ENCODE measurements at places on chromosomes 13 and 19.

DNA sequence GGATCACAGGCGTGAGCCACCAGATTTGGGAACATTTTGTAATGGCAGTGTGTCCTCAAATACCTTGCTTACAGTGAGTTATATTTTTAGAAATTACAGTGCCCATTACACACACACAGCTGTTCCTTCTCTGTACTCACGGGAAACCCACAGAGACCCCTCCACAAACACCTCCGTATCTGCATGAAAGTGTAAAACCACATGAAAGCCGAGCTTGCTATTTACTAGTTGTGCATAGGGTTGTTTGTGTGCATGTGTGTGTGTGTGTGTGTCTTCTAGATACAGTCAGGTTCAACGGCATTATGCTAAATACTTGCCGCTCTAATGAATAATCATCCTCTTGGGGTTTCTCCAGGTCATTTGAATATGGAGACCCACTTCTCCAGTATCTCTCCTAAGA, 22.3 kb upstream of the LILRA2 start:
- H3K27me3 ChIP-seq = peaks cover 28% of the 10 kb centered on the region
- no peaks in the 10 kb centered on the region for H3K36me3 ChIP-seq
- DNase-seq = no peak
- no peaks in the 10 kb centered on the region for H3K4me1 ChIP-seq
- no peak overlapping the region for H3K27ac ChIP-seq

GRCh38 chr19:49515767-49516166, 3.3 kb downstream of the FCGRT start:
- peak; percentile 82 for DNase-seq
- H3K4me1 ChIP-seq = peaks cover 40% of the 10 kb centered on the region
- peak overlapping the region; percentile 68 for H3K27ac ChIP-seq
- H3K36me3 ChIP-seq = peaks cover 20% of the 10 kb centered on the region
- H3K27me3 ChIP-seq = no peaks in the 10 kb centered on the region

- no peaks in the 10 kb centered on the region for H3K4me1 ChIP-seq
- DNase-seq = no peak
- H3K27ac ChIP-seq = no peak overlapping the region
- H3K36me3 ChIP-seq = no peaks in the 10 kb centered on the region
These were observed 44.8 kb upstream of the FLT1 start for GRCh38 chr13:28539625-28540286.

DNA sequence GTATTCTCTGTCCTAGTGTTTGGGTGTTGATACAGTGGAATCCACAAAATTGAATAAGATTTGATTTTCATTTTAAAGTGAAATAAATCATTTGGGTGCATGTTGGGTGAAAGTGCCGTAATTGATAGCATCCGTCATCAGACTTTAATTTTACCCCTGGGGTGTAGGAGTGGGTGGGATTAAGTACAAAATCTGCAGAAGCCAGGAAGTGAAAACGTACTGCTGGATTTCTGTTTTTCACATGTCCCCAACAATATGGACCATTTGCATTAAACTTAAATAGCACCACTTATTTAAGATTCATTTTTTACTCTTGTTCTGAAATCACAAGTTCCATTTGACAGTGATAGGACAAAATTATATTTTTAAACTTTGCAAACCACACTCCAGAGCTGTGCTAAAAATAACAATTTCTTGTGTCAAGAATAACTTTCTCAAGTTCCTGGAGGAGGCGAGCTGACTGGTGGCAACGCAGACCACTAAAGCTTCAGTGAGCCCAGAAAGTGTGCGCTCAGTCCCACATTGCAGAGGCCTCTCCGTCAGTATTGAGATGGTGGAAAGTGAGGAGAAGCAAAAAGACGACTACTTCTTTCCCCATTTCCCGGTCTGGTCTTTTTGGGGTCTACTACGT, 71.3 kb downstream of the ARHGEF7 start:
- H3K4me3 ChIP-seq = no peak overlapping the region
- H3K4me1 ChIP-seq = peaks cover 40% of the 10 kb centered on the region
- no peak overlapping the region for H3K27ac ChIP-seq

GRCh38 chr13:49113526-49114286, 106.4 kb upstream of the MLNR start:
- H3K27ac ChIP-seq = no peak overlapping the region
- peaks cover 39% of the 10 kb centered on the region for H3K4me1 ChIP-seq
- no peak for DNase-seq
- H3K36me3 ChIP-seq = peaks cover 40% of the 10 kb centered on the region

- no peak for DNase-seq
- H3K4me3 ChIP-seq = no peak overlapping the region
- no peak overlapping the region for H3K27ac ChIP-seq
- no peaks in the 10 kb centered on the region for H3K36me3 ChIP-seq
- no peaks in the 10 kb centered on the region for H3K4me1 ChIP-seq
These were observed 157.9 kb downstream of the PTPRS start for GRCh38 chr19:5182751-5183150.

DNA sequence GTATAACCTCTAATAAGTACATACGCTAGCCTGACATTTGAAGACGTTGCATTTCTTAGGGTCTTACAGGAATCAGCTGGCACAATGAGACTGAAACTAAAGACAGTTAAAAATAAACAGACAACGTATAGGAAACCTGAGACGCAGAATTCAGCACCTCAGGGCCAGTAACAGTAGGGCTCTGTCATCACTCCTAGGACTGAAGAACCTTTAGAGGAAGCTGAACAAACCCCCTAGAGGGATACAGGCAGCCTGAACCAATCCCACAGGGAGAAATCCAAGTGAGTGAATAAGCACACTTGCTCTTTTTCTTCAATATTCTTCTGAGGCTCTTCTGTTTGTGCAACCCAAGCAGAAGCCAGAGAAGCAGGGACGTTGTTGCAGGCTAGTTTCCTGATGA, 53.9 kb upstream of the KLHL1 start:
- no peak overlapping the region for H3K4me3 ChIP-seq
- no peaks in the 10 kb centered on the region for H3K27me3 ChIP-seq
- no peak overlapping the region for H3K27ac ChIP-seq
- DNase-seq = no peak

GRCh38 chr13:109743706-109744453, 42.5 kb downstream of the IRS2 start:
- no peak overlapping the region for H3K4me3 ChIP-seq
- no peak for DNase-seq
- no peak overlapping the region for H3K27ac ChIP-seq
- peaks cover 16% of the 10 kb centered on the region for H3K4me1 ChIP-seq

- H3K27ac ChIP-seq = no peak overlapping the region
- no peaks in the 10 kb centered on the region for H3K27me3 ChIP-seq
- no peaks in the 10 kb centered on the region for H3K36me3 ChIP-seq
- DNase-seq = no peak
- no peak overlapping the region for H3K4me3 ChIP-seq
These were observed 750.6 kb downstream of the DIAPH3 start for GRCh38 chr13:59413126-59413525.

- no peaks in the 10 kb centered on the region for H3K4me1 ChIP-seq
- H3K36me3 ChIP-seq = no peaks in the 10 kb centered on the region
- no peaks in the 10 kb centered on the region for H3K27me3 ChIP-seq
- H3K27ac ChIP-seq = no peak overlapping the region
These were observed 753.3 kb downstream of the OLFM4 start for GRCh38 chr13:53781941-53782340.
